ENCODE measurements at places on chromosomes 6 and 20.

- DNase-seq = no peak
These were observed 19.9 kb upstream of the THBS2 start for GRCh38 chr6:169273511-169273910.

- DNase-seq = no peak
These were observed 78.3 kb downstream of the TBX18 start for GRCh38 chr6:84685983-84686584.

DNA sequence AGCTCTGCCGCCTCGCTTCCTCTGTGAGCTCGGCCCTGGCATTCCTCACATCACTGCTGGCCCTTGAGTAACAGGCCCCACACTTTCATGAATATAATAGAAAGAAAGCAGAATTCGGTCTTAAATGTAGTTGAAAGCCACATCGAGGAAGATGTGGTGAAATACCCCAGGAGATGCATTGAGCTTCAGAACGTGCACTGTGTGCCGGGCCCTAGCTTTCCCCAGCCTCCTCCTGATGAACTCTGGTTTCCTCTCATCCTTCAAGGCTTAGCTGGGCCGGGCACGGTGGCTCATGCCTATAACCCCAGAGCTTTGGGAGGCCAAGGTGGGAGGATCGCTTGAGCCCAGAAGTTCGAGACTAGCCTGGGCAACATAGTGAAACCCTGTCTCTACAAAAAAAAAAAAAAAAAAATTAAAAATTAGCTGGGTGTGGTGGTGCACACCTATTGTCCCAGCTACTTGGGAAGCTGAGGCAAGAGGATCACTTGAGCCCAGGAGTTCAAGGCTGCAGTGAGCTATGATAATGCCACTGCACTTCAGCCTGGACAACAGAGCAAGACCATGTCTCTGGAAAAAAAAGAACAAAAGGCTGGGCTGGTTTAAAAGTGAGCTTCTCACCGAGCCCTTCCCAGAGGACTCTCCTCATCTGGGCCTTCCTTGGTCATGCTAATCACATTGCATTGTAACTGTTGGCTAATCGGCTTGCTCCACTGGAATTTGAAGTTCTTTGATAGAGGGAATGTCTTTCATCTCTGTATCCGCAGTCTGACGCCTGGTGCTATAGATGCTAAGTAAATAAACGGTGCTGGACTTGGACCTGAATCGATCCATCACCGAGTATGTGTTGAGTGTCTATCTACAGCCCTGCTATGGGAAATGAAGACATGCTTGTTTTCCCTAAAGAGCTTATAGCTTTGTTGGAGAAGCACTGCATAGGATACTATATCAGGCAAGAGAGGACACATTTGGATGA is 43.8 kb upstream of the FOXQ1 start:
- no peak for DNase-seq

GRCh38 chr20:59324521-59325141 is 24.2 kb downstream of the EDN3 start:
- DNase-seq = no peak

GRCh38 chr6:138222901-138223546 is 4.7 kb upstream of the PBOV1 start:
- DNase-seq = no peak

GRCh38 chr6:157226761-157227160 is 96.6 kb downstream of the TMEM242 start:
- DNase-seq = no peak

Measured in retina (tissue), 1 donor.